Thymus (tissue), 14 donors: ENCODE measurements at places on chromosomes 4 and X. TPM values are rescaled to one million over a fixed set of nuclear protein-coding genes. Genes with fewer than 3 reads are reported as not detected.

DNA sequence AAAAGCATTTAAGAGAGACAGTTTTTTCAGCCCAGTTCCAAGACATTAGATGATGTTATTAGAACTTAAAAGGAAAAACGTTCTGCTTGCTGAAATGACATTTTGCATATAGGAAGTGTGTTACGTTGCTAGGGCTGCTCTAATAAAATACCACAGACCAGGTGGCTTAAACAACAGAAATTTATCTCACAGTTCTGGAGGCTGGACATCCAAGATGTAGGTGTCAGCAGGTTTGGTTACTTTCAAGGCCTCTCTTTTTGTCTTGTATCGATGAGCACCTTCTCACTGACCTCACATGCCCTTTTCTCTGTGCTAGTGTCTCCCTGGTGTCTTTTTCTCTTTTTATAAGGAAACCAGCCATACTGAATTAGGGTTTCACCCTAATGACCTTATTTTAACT is 204.7 kb downstream of the PACRGL start:
- DNase-seq = no peak

DNA sequence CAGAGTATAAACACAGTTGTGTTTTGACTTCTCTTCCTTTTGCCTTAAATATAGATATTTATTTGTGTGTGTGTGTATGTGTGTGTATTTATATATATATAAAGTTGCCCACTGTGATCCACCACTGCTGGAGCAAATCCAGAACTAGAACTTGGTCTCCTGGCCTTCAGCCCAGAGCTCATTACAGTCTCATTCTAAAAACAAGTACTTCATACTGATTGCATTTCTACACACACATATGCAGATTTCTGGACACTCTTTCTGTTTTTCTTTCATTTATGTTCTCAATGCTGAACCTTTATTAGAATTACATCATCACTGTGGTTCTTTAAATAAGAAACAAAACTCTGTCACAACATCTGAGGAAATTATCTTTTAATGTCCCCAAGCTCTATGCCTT is 381 bp downstream of the TXK start:
- no peak for DNase-seq

DNA sequence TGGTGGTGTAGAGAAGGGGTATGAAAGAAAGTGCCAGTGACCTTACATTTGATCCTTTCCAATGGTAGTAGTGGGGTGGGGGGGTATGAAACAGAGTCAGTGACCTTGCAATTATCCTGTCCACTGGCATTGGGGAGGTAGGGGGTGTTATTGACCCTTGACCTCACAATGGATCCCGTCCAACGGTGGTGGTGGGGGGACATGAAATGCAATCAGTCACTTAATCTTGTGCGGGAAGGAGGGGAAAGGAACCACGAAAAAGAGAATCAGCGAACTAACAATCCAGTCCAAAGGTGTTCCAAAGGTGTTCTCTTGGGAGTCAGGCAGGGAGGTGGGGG is 619 bp upstream of the PDK3 start:
- no peak for DNase-seq

DNA sequence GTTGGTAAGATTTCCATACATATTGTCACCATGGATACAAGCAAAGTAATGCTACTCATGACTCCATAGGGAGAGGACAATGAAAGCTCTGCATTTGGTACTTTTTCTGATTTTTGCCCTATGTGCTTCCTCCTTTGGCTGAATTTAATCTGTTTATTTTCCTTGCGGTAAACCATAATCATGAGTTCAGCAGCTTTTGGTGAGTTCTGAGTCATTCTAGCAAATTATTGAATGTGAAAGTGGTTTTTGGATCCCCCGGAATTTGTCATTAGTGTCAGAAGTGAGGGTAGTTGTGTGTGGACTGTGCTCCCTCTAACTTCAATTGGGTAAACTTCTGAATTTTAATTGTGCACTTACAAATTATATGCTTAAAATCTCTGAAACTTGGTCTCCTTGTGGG is 170.3 kb downstream of the MOSPD2 start:
- no peak for DNase-seq

DNA sequence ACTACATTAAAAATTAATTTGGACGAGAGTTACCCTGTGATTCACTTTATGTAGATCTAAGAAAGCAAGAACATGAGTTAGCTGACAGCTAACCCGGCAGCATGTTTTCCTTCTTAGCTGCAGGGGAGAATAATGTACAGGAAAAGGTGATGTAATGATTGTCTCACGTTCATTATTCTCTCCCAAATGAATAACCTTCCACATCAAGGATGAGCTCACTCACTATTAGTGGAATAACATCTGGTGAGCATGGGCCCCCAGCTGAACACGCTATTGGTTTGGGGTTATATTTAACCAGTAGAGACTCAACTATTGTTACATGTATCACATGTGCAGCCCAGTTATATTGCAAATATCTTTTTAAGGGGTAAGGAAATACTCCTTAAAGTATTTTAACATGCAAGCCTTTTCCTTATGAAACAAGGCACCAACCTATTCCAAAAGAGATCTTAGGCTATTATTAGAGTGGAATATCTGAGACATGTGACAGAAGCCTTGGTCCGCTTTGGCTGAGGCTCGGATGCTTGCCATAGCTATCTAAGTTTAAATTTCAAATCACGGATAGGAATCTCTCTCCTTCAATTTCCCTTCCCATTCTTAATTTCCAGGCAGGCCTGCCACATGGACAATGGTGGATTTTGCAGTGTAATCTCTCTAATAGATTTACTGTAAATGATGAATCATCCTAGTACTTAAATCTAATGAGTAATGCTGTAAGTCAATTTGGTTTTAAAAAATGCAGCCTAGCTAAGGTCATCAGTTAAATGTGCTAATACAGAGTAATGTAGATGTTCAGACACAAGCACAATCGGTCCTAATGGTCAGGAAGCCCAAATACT is 99.0 kb upstream of the OTUD4 start:
- DNase-seq = no peak

- no peak for DNase-seq
These were observed 382.0 kb downstream of the GABRG1 start for GRCh38 chr4:45741897-45742296.

GRCh38 chrX:123036401-123036800 is 147.7 kb upstream of the GRIA3 start:
- no peak for DNase-seq

DNA sequence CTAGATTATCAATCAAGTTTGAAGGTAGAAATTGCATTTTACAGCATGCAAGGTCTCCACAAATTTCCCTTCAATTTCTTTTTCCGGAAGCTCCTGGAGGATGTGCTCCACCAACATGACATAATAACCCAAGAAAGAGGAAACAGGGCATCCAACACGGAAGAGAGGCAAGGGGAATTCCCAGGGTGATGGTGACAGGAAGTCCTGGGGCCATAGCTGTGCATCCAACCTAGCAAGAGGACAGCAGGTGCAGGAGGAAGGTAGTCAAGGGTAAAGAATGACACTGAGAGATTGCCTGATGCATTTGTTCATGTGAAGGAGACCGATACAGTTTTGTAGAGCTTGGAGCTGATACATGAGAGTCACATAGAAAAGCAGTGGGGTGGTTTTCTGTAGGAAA is 115.7 kb upstream of the LSM6 start:
- DNase-seq = no peak

DNA sequence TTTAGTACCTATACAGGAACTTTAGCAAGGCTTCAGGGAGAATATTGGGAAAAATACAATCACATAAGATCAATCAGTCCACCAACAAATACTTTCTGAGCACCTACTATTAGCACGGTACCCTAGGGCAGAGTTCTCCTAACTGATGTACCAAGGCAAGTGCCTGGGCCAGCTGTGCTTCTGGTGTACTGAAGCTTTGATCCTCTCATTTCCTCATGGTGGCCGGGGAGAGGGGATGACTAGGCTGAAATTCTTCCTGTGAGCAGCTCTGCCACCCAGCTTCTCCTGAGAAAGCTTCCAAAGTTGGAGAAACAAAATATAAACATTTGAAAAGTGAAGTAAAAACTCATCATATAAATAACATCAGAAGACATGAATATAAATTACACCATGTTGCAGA is 49.3 kb upstream of the ATOH1 start:
- no peak for DNase-seq

GRCh38 chr4:76723924-76724323 is 174.0 kb downstream of the SOWAHB start:
- no peak for DNase-seq

GRCh38 chr4:94262163-94263016 is 54.7 kb downstream of the SMARCAD1 start:
- no peak for DNase-seq

DNA sequence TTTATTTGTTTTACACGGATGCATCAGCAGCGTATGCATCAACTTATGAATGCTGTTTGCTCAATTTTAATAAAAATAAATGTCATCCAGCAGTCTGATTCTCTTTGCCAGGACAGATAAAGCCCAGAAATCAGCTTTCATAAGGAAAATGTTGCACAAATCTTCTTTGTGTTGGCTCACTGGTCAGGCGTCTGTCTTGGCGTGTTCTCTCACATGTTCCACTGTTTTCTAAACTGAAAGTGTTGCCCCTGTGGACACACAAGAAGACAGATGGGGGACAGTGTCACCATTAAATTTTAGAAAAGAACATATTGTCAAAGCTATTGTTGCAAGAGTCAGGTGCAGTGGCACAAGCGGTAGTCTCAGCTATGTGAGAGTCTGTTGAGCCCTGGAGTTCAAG is 316.2 kb downstream of the CENPC start:
- no peak for DNase-seq

DNA sequence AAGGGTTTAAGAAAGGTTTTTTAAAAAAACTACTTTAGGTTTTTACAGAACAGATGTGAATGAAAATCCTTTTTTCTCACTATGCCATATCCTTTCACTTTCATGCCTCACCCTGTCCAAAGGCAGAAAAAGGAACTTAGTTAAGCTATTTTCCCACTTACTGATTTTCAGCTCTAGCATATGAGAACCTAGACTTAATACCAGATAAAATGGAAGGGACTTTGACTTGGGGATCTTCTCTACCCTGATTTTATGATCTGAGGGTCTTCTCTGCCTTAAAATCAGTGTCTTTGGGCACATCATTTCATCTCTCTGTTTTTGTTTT is 42.4 kb downstream of the FNIP2 start:
- DNase-seq = no peak

GRCh38 chrX:135893294-135893817 is at the start of the genes CT45A10 and SAGE1:
TSS of gene CT45A10 (minus strand) at chrX:135893444. CDS start at chrX:135885344, 8,100 bp downstream.
TSS of gene SAGE1 (plus strand) at chrX:135893716. CDS start at chrX:135896243, 2,527 bp downstream.
- DNase-seq = no peak

- DNase-seq = no peak
These were observed 34.3 kb downstream of the ATP10D start for GRCh38 chr4:47519239-47519883.

DNA sequence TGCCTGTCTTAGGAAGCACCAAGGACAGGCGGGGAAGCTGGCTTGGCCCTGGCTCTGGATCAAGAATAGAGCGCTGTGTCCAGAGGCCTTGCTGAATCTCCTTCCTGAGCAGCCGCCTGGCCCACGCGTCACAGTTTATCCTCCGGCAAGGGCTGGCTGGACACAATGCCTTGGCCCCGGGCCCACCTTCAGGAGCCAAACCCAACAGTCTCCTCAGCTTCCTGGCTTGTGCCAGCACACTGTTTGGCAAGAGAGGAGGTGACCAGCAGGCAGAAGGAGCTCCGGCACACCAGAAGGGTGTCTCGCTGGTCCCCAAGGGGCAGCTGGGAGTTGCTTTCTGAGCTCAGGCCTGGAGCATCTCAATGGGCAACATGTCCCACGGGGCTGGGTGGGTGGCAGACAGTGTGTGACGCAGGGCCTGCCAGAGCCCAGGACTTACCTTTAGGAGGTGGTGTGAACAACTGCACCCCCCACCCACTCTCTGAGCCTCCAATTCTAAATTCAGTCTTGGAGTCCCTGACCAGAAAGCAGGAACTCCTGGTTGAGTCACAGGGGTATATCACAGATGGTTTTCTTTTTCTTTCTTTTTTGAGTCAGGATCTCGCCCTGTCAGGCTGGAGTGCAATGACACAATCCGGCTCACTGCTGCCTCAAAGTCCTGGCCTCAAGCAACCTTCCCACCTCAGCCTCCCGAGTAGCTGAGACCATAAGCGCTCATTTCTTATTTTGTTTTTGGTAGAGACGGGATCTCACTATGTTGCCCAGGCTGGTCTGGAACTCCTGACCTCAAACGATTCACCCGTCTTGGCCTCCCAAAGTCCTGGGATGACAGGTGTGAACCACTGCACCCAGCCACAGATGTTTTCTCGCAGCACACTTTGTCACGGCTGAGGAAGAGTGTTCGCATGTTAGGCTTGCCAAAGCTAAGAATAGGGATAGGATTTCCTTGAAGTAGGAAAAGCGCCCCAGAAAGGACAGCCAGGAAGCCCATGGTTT is 361.2 kb downstream of the BCOR start:
- no peak for DNase-seq

- DNase-seq = no peak
These were observed 279.4 kb downstream of the FAT4 start for GRCh38 chr4:125594056-125594602.

GRCh38 chrX:11381464-11381863 is 88.3 kb downstream of the AMELX start:
- no peak for DNase-seq

GRCh38 chrX:72430405-72430968 is 124.8 kb upstream of the CITED1 start:
- no peak for DNase-seq

GRCh38 chr4:76420188-76420761 is 666 bp downstream of the CCDC158 start:
- no peak for DNase-seq

DNA sequence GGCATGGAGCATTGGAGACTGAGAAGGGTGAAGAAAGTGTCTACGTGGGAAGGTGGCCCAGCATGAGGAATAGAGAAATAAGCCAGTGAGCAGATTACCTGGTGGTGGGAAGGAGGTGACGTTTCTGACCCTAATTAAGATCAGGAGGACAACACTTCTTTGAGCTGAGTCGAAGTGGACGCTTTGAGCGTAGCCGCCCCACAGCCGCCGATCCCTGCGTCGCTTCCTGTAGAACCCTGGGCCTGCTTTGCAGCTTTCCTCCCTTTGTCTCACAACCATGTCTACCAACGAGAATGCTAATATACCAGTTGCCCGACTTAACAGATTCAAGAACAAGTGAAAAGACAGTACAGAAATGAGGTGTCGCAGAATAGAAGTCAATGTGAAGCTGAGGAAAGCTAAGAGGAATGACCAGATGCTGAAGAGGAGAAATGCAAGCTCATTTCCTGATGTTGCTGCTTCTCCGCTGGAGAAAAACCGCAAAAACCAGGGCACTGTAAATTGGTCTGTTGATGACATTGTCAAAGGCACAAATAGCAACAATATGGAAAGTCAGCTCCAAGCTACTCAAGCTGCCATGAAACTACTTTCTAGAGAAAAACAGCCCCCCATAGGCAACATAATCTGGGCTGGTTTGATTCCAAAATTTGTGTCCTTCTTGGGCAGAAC is 6.4 kb upstream of the ANTXR2 start:
- no peak for DNase-seq

GPAT3 gene
- total RNA-seq = 1.8 TPM

PAGE2 gene
- total RNA-seq = 0.24 TPM

LRP2BP gene
- 0.71 TPM for total RNA-seq

TACR3 gene
- total RNA-seq = not detected

KCNE5 gene
- 10.3 TPM for total RNA-seq

MAGEA2B gene
- not detected for total RNA-seq

PDE5A gene
- total RNA-seq = 5.2 TPM

SMS gene
- total RNA-seq = 69.9 TPM

DCX gene
- 0.19 TPM for total RNA-seq
